ENCODE measurements at places on chromosomes 5 and 9. TPM values are rescaled to one million over a fixed set of nuclear protein-coding genes. Genes with fewer than 3 reads are reported as not detected.
A peak's percentile ranks its signal among the peaks of the same experiment; 100 is the strongest.

GRCh38 chr5:9054821-9055589, 490.9 kb downstream of the SEMA5A start:
- H3K36me3 ChIP-seq, result no peaks in the 10 kb centered on the region
- no peak overlapping the region for H3K4me3 ChIP-seq
- H3K27me3 ChIP-seq, result no peaks in the 10 kb centered on the region
- DNase-seq, result peak; percentile 59

C9orf153 gene
- total RNA-seq, result not detected

C9 gene
- total RNA-seq, result 0.07 TPM

DNA sequence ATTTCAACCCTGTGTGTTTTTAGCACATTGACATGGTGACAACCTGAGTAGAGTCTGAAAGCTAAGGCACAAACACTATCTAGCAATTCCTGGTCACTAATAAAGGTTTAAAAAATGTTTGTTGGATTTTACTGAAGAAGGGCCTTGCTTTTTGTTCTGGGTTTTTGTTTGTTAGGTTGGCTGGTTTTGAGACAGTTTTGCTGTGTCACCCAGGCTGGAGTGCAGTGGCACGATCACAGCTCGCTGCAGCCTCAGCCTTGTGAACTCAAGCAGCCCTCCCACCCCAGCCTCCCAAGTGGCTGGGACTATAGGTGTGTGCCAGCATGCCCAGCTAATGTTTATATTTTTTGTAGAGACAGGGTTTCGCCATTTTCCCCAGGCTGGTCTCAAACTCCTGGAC, 39.0 kb downstream of the PRKACG start:
- no peak overlapping the region for H3K4me3 ChIP-seq
- H3K27ac ChIP-seq, result no peak overlapping the region
- no peak for DNase-seq
- no peaks in the 10 kb centered on the region for H3K4me1 ChIP-seq
- H3K27me3 ChIP-seq, result no peaks in the 10 kb centered on the region

SPINK4 gene
- total RNA-seq, result not detected

DNA sequence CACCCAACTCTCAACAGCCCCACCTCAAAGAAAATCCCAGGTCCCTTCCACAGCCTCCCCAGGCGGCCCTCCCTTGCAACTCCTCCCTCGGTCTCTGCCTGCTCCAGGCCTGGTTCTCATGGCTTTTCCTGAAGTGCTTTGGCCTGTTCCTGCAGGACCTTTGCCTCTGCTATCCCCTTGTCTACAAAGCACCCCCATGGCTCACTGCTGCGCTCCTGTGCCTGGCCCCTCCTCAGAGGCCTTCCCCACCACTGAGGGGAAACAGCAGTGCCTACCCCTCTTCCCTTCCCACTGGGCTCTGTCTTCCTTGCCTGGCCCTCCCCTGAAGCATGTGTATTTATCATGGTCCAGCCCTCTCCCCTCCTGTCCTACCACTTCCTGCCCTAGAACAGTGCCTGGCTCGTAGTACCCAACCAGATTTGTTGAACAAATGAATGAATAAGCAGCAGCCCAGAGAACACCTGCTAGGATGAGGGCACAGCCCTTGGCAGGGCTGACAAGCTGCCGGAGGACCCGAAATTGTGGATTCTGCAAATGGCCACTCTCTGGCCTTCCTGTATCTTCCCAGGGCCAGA, 68.6 kb upstream of the LRRTM2 start:
- no peak overlapping the region for H3K4me3 ChIP-seq
- H3K4me1 ChIP-seq, result peaks cover 19% of the 10 kb centered on the region
- H3K36me3 ChIP-seq, result no peaks in the 10 kb centered on the region

GRCh38 chr9:15543047-15543813, 9.6 kb upstream of the CCDC171 start:
- no peaks in the 10 kb centered on the region for H3K36me3 ChIP-seq
- no peak overlapping the region for H3K4me3 ChIP-seq
- DNase-seq, result no peak
- no peak overlapping the region for H3K27ac ChIP-seq
- no peaks in the 10 kb centered on the region for H3K4me1 ChIP-seq

DNA sequence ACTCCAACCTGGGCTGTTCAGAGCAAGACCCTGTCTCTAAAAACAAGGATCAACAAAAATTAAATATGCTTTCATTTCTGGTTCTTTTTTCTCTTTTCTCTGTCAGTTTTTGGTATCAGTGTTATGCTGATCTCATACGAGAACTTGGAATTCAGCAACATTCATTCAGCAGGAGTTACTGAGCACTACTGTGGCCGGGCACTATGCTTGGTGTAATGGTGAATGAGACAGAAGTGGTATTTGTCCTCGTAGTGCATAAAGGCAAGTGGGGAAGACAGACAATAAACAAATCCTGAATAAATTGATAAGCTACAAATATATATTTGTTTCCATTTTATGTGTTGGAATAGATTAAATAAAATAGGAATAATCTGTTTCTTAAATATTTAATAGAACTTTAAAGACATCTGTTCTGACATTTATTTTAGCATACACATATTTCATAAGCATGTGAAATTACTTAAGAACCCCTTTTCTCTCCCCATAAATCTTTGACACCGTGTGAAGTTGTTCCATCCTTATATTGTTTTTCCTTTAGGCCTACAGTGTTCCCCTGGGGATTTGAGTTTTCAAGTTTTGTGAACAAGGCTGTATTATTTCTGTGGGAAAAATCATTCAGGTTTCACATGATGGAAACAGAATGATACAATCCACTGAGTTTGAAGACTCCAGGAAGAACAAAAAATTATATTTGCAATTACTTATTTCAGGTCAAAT, 24.6 kb downstream of the UBAP1 start:
- no peaks in the 10 kb centered on the region for H3K27me3 ChIP-seq
- no peak overlapping the region for H3K4me3 ChIP-seq
- DNase-seq, result no peak
- H3K27ac ChIP-seq, result no peak overlapping the region
- H3K4me1 ChIP-seq, result peaks cover 4% of the 10 kb centered on the region
- H3K36me3 ChIP-seq, result no peaks in the 10 kb centered on the region

DNA sequence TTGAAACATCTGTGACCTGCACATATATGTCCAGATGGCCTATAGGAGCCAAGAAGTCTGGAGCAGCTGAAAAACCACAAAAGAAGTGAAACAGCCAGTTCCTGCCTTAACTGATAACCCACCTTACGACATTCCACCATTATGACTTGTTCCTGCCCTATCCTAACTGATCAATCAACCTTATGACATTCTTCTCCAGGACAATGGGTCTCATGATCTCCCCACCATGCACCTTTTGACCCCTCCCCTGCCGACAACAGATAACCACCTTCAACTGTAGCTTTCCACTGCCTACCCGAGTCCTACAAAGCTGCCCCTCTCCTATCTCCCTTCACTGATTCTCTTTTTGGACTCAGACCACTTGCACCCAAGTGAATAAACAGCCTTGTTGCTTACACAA, 233.8 kb downstream of the CCDC171 start:
- H3K4me1 ChIP-seq, result no peaks in the 10 kb centered on the region
- no peak overlapping the region for H3K27ac ChIP-seq
- H3K36me3 ChIP-seq, result no peaks in the 10 kb centered on the region
- no peak overlapping the region for H3K4me3 ChIP-seq

- H3K4me3 ChIP-seq, result no peak overlapping the region
- peaks cover 7% of the 10 kb centered on the region for H3K27me3 ChIP-seq
- no peak for DNase-seq
- H3K36me3 ChIP-seq, result no peaks in the 10 kb centered on the region
- no peaks in the 10 kb centered on the region for H3K4me1 ChIP-seq
Measured at GRCh38 chr9:136264031-136264430, 18.4 kb upstream of the QSOX2 start.

DNA sequence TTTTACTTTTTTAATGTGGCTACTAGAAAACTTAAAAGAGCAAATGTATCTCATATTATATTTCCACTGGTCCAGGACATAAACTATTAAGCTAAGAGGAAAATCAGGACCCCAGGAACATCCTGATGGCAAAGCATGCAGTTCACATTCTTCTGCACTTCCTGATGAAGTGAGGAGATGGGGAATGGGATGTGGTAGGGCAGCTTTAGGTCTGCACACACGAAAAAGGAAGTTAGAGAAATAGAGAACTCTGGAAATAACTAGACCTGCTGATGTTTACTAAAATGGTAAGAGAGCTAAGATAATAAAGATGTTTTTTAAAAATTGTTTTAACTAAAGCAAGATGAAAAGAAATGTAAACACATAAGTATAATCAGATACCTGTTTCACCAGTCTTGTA, 39.7 kb upstream of the NIPBL start:
- no peaks in the 10 kb centered on the region for H3K36me3 ChIP-seq
- no peak for DNase-seq
- H3K4me3 ChIP-seq, result no peak overlapping the region
- H3K27ac ChIP-seq, result no peak overlapping the region

DNA sequence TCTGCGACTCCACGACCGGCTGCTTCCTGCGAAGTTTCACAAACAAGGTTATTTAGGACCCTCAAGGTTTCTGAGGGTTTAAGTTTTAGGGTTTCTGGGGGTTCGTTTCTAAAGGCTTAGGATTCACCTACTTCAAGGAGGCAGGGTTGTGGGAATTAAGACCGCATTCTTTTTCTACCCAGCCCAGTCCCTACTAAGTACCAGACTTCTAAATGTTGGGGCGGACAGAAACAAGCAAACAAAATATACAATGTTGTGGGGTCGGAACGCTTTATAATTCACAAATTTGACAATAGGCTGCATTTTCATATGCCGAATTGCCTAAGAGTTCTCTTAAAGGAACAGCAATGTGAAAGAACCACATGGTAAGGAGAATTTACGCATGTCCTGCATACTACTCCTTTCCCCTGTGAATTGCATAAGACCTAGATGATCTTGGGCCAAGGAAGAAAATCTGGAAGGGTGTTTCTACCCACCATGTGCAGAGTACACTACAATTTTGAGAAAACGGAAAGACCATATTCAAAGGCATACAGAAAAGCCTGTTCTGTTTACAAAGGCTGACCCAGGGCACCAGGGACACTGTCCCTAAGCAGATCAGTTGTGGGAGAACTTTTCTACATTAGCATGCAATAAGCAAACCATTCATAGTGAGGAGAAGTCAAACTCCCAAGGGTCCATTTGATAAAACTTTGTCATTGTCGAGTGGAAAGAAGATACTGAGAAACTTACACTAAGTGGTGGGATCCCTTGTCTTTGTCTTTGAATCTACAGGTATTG, 457.3 kb downstream of the RAB3C start:
- no peak overlapping the region for H3K27ac ChIP-seq
- H3K4me3 ChIP-seq, result peak overlapping the region; percentile 69
- H3K36me3 ChIP-seq, result no peaks in the 10 kb centered on the region
- peaks cover 31% of the 10 kb centered on the region for H3K4me1 ChIP-seq
- peaks cover 5% of the 10 kb centered on the region for H3K27me3 ChIP-seq

- H3K4me1 ChIP-seq, result peaks cover 16% of the 10 kb centered on the region
- H3K4me3 ChIP-seq, result peak overlapping the region; percentile 21
- H3K27ac ChIP-seq, result peak overlapping the region; percentile 48
- no peaks in the 10 kb centered on the region for H3K27me3 ChIP-seq
- no peaks in the 10 kb centered on the region for H3K36me3 ChIP-seq
- peak; percentile 99 for DNase-seq
Measured at GRCh38 chr5:169576181-169576598, 7.4 kb upstream of the SPDL1 start.

PRSS3 gene
- total RNA-seq, result not detected

GRCh38 chr9:128908372-128908771, 12.4 kb upstream of the PHYHD1 start:
- H3K36me3 ChIP-seq, result peaks cover 18% of the 10 kb centered on the region
- no peak overlapping the region for H3K27ac ChIP-seq
- peaks cover 24% of the 10 kb centered on the region for H3K4me1 ChIP-seq
- H3K27me3 ChIP-seq, result no peaks in the 10 kb centered on the region
- DNase-seq, result no peak

GRCh38 chr9:98271479-98271878, 16.0 kb upstream of the TBC1D2 start:
- H3K4me1 ChIP-seq, result no peaks in the 10 kb centered on the region
- H3K36me3 ChIP-seq, result no peaks in the 10 kb centered on the region
- peaks cover 4% of the 10 kb centered on the region for H3K27me3 ChIP-seq
- H3K4me3 ChIP-seq, result no peak overlapping the region

DNA sequence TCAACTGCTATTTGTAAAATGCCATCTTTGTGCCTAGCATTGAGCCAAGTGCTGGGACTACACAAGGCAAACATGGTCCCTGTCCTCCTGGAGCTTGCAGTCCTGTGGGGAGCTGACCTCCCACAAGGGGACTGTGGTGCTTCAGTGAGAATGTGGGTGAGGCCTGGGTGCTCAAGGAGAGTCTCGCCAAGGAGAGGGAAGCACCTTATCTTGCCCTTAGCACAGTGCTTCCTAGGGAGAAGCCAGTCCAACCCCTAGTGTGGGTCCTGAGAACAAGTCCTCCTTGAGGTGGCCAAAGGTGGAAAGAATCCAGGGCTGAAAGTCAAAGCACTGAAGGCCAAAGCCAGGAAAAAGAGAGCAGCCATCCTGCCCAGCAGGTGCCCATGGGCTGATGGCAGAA, 31.1 kb upstream of the MVB12B start:
- H3K36me3 ChIP-seq, result no peaks in the 10 kb centered on the region
- H3K4me3 ChIP-seq, result no peak overlapping the region
- no peak for DNase-seq
- peaks cover 2% of the 10 kb centered on the region for H3K27me3 ChIP-seq
- no peak overlapping the region for H3K27ac ChIP-seq

- H3K27ac ChIP-seq, result no peak overlapping the region
- H3K4me3 ChIP-seq, result no peak overlapping the region
- no peaks in the 10 kb centered on the region for H3K36me3 ChIP-seq
- no peaks in the 10 kb centered on the region for H3K27me3 ChIP-seq
Measured at GRCh38 chr9:119483153-119483552, 113.9 kb upstream of the BRINP1 start.

SLC36A3 gene
- not detected for total RNA-seq

IL9 gene
- not detected for total RNA-seq

S1PR3 gene
- 24.6 TPM for total RNA-seq

- no peak overlapping the region for H3K4me3 ChIP-seq
- no peak overlapping the region for H3K27ac ChIP-seq
- no peaks in the 10 kb centered on the region for H3K27me3 ChIP-seq
- DNase-seq, result peak; percentile 71
- no peaks in the 10 kb centered on the region for H3K36me3 ChIP-seq
Measured at GRCh38 chr5:106521701-106522100, 1149.0 kb downstream of the EFNA5 start.

DNA sequence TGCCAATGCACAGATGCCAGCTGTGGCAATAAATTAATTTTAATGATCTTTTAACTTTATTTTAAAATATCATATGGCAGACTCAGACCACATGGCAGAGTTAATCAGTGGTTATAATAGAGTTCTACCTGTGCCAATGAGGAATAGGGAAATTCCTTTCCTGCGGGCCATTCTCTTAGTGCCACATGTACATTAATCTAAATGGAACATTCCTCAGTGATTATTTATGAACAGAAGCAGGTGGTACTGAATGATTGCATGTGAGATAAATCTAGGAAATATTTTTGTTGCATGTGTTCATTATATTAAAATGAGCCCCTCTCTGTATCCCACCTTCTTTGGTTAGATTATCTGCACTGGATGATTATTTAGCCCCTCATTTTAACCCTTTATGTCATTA, 102.3 kb downstream of the CCDC192 start:
- no peaks in the 10 kb centered on the region for H3K27me3 ChIP-seq
- no peak for DNase-seq
- no peak overlapping the region for H3K4me3 ChIP-seq
- H3K27ac ChIP-seq, result no peak overlapping the region

- H3K36me3 ChIP-seq, result no peaks in the 10 kb centered on the region
- H3K4me3 ChIP-seq, result no peak overlapping the region
- DNase-seq, result no peak
- no peak overlapping the region for H3K27ac ChIP-seq
- H3K27me3 ChIP-seq, result peaks cover 2% of the 10 kb centered on the region
Measured at GRCh38 chr9:127175319-127175715, 52.9 kb upstream of the ANGPTL2 start.

GRCh38 chr9:35903049-35903448, 3.0 kb upstream of the HRCT1 start:
- peaks cover 3% of the 10 kb centered on the region for H3K27me3 ChIP-seq
- H3K4me3 ChIP-seq, result no peak overlapping the region
- H3K4me1 ChIP-seq, result peaks cover 31% of the 10 kb centered on the region
- H3K36me3 ChIP-seq, result no peaks in the 10 kb centered on the region
- H3K27ac ChIP-seq, result no peak overlapping the region
